HTR-8/SVneo (cell line): ENCODE measurements at places on chromosomes 11 and 22.

DNA sequence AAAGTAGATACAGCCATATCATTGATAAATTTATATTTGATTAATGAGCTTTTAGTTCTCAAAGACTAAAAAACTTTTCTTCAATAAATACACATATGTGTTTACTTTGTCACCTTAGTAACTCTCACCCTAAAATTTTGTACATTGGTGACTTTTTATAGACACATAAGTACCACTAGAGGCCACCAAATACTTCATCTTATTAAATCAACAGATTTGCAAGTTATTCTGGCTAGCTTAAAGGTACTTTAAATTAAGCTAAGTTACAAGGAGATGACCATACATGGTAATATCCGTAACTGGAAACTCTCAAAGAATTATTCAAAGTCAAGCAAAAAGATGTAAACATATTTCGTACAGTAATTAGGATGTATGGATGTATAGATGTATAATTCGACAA lies 112.2 kb downstream of the SBF2 start:
- peak; percentile 18 for DNase-seq

- no peak for DNase-seq
These were observed 8.2 kb upstream of the GLB1L3 start for GRCh38 chr11:134267966-134268365.

GRCh38 chr11:15927864-15928217 lies 428.5 kb downstream of the SOX6 start:
- DNase-seq, result no peak

- no peak for DNase-seq
These were observed 82.1 kb downstream of the FBLN1 start for GRCh38 chr22:45584621-45585436.

DNA sequence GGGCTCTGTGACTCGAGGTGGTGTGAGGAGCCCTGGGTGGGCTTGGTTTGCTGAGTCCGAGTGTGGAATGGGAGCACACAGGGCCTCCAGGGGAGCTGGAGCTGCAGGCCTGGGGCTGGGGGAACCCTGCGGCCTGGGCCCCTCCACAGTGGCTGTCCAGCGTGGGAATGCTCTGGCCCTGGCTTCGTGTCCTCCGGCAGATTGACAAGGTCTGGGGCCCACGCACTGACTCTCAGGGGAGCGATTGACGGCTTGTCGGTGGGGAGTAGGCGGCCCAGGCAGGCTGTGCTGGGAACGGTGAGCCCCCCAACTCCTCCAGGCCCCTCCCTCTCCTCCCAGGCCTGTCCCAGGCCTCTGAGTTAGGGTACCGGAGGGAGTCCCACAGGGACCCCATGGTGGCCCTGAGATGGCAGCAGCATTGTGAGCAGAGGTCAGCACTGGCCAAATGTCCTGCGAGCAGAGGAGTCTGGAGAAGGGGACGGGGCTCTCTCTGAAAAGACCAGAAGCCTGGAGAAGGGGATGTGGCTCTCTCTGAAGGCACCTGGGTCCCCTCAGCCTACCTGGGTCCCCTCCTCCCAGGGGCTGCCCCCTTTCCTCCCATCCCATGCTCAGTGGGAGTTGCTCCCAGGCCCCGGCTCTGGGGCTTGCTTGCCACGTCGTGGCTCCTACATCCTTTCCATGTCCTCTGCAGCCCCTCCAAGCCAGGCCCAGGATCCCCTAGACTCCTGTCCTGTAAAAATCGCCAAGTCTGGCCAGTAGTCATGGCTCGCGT lies 23.8 kb upstream of the MYEOV start:
- no peak for DNase-seq

DNA sequence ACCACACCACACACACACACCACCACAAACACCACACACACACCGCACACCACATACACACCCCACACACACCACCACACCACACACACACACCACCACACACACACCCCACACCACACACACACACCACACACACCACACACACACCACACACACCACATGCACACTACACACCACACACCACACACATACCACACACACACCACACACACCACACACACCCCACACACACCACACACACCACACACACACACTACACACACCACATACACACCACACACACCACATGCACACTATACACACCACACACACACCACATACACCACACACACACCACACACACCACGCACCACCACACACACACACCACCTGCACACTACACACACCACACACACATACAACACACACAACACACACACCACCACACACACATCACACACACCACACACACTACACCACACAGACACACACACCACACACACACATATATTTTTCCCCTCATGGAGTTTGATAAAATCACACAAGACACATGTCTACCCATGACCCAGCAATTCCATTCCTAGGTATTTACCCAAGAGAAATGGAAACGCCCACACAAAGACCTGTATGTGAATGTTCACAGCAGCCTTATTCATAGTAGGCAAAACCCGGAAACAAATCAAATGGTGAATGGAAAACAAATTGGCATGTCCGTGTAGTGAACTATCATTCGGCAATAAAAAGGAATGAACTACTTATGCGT lies 14.3 kb downstream of the CD5 start:
- DNase-seq, result no peak

- no peak for DNase-seq
These were observed 27.6 kb upstream of the ZBTB16 start for GRCh38 chr11:114031967-114032320.
